ENCODE measurements at places on chromosomes 6 and 20. TPM values are rescaled to one million over a fixed set of nuclear protein-coding genes. Genes with fewer than 3 reads are reported as not detected.

Gene JAG1
- total RNA-seq = 42.0 TPM

Gene TMEM217
- total RNA-seq = 1.0 TPM

DNA sequence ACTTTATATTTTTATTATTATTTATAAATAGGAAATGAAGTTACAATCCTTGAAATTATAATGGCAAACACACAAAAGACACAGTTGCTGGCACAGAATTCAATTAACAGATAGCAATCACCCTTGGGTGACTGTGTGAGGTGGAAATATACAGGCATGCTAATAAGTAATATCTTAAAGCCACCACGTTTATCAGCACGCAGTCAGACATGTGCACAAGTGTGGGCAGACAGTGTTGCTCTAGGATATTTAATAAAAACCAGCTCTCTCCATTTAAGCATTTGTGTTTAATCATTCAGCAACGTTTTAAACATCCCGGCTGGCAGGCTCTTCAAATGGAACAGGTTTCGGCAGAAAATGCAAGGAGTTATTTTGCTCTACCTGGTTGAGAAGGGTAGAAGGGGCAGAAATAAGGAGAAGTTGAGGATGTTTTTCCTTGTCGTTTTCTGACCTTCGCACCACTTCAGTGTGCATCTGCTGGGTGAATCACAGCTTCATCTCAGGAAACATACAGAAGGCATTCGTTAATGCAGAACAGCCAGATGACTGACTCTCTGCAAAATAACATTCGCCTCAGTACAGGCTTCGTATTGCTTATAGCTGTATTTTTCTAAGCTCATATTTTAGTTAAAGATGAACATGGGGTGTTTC lies 585.1 kb downstream of the QKI start:
- no peak for DNase-seq

GRCh38 chr20:57577679-57578475 lies 17.0 kb downstream of the PCK1 start:
- no peak for DNase-seq

- no peak for DNase-seq
Measured at GRCh38 chr6:150413781-150414281, 45.0 kb downstream of the IYD start.

DNA sequence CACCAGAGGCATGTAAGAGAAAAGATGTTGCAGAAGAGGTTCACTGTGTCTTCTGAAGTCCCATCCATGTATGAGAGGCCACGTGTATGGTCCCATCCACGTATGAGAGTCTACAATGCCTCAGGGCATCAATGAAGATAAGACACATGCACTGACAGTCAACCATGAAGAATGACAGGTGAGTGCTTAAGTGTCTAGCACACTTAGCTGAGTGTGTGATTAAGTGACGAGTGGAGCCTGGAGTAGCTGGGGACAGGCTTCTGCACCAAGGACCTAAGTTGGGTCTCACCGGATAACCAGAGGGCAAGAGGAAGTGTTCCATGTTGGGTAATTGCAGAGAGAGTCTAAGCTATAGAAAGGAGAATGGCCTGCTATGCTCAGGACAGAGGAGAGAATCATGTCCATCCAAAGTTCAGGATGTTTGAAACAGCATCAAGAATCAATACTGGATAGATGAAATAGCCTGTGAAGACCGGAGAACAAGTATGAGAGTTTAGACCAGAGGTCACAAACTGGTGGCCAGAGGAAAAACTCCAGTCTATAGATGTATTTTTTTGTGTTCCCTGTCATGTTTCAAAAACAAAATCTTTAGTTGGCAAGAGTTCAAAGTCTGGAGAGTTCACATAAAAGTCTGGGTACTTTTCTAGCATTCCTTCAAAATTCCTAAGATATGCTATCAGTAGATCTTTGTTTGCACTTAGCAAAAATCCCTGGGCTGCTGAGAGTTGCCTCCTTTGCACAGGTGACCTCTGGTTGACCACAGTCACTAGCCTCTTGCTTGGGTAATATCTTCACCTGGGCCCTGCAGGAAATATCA lies 165.8 kb downstream of the KIF16B start:
- DNase-seq = no peak

GRCh38 chr20:16607364-16608276 lies 34.4 kb upstream of the KIF16B start:
- DNase-seq = no peak

GRCh38 chr6:89402776-89403175 lies 9.3 kb downstream of the RRAGD start:
- DNase-seq = no peak

- no peak for DNase-seq
Measured at GRCh38 chr20:17380801-17381200, 150.4 kb downstream of the BFSP1 start.

- DNase-seq = no peak
Measured at GRCh38 chr20:35954907-35955251, 577 bp upstream of the SCAND1 start.

DNA sequence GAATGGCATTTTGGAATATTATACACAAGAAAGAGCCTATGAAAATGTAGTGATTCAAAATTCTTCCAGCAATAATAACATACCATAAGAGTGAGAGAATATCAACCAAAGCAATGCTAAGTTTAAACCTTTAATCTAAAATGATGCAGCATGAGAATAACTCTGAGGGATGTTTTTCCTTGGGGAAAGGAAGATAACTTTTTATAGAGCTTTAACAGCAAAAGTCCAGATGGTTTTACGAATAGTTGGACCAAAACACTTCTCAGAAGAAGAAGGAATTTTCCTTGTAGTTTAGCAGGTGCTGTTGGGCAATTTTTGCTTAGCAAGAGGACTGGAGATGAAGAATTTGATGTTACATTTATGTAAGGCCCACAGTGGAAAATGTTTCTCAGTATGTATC lies 1503.2 kb downstream of the HACE1 start:
- DNase-seq = no peak

DNA sequence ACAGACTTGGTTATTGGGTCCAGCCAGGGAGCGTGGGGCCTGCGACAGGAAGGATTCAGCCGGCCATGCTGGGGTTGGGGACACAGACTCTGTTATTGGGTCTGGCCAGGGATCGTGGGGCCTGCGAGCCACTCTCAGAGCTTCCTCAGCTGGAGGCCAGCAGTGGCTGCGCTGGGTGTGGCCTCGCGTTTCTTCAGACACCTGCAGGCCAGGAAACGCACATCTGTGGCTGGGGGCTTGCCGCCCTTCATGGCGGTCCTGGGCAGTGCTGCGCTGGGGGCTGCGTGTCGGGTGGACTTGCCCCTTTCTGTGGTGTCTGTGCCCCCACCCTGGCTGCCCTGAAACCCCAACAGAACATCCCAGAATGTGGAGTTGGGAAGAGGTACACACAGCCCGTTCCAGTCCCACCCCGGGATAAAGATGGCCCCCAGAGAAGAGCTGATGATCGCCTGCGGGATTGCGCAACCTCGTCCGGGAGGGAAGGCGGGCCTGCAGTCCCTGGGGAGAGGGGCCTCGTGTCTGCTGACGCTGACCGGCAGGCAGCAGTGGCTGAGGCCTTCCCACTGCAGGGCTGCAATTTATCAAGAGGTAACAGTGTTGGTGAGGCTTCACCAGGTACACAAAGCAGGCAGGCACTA lies 16.9 kb upstream of the MTG2 start:
- DNase-seq = no peak

All from GM23338 (cell line).